Natural killer cell (primary cell): ENCODE measurements at places on chromosomes 4 and X.

GRCh38 chrX:119655125-119655524, 37.8 kb downstream of the SEPTIN6 start:
- DNase-seq, result no peak
- H3K36me3 ChIP-seq, result peaks cover 29% of the 10 kb centered on the region
- no peak overlapping the region for H3K27ac ChIP-seq
- H3K4me1 ChIP-seq, result no peaks in the 10 kb centered on the region
- no peaks in the 10 kb centered on the region for H3K27me3 ChIP-seq
- no peak overlapping the region for H3K4me3 ChIP-seq

GRCh38 chr4:167550021-167550420, 315.7 kb upstream of the SPOCK3 start:
- no peaks in the 10 kb centered on the region for H3K36me3 ChIP-seq
- H3K27ac ChIP-seq, result no peak overlapping the region
- DNase-seq, result no peak
- no peaks in the 10 kb centered on the region for H3K27me3 ChIP-seq
- no peak overlapping the region for H3K4me3 ChIP-seq
- no peaks in the 10 kb centered on the region for H3K4me1 ChIP-seq

DNA sequence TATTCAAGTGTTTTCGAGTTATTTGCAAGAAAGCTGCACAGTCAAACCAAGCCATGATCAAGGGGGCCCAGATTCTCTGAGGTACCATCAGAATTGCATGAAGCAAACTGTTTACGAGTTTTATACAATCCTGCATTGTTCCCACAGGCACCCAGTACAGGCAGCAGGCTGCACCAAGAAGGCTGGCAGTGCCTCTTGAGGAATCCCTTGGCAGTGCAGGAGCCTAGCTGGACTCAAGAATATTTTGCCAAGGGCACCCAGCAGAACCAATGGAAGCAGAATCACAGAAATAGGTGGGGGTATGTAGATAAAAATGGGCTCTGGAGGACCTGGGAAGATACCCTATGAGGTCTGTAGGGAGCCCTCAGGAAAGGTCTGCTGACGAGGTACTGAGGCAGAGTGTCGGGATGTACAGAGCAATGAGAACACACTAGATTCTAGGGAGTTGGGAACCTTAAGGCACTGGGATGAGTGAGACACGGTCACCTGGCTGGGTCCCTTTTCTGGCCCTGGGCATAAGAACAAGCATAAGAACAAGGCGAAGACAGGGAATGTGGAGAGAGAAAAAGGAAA, 2.5 kb upstream of the PLP1 start:
- H3K4me3 ChIP-seq, result no peak overlapping the region
- no peak overlapping the region for H3K27ac ChIP-seq
- no peaks in the 10 kb centered on the region for H3K27me3 ChIP-seq
- no peak for DNase-seq
- H3K36me3 ChIP-seq, result no peaks in the 10 kb centered on the region

GRCh38 chr4:4631150-4631549, 89.3 kb upstream of the STX18 start:
- no peaks in the 10 kb centered on the region for H3K4me1 ChIP-seq
- no peaks in the 10 kb centered on the region for H3K36me3 ChIP-seq
- H3K27ac ChIP-seq, result no peak overlapping the region
- no peak for DNase-seq

- no peak overlapping the region for H3K4me3 ChIP-seq
- no peak for DNase-seq
- H3K27me3 ChIP-seq, result no peaks in the 10 kb centered on the region
- H3K36me3 ChIP-seq, result no peaks in the 10 kb centered on the region
- no peaks in the 10 kb centered on the region for H3K4me1 ChIP-seq
These were observed 378 bp upstream of the RPS6KA6 start for GRCh38 chrX:84188320-84188834.

GRCh38 chr4:184102927-184103326, 114.7 kb downstream of the ENPP6 start:
- DNase-seq, result no peak
- no peaks in the 10 kb centered on the region for H3K27me3 ChIP-seq
- no peaks in the 10 kb centered on the region for H3K4me1 ChIP-seq
- H3K4me3 ChIP-seq, result no peak overlapping the region
- no peaks in the 10 kb centered on the region for H3K36me3 ChIP-seq

GRCh38 chrX:30308263-30309138, 689 bp downstream of the NR0B1 start:
- H3K36me3 ChIP-seq, result no peaks in the 10 kb centered on the region
- peaks cover 3% of the 10 kb centered on the region for H3K27me3 ChIP-seq
- DNase-seq, result peak; percentile 0

GRCh38 chrX:50103866-50104566, 96.8 kb downstream of the AKAP4 start:
- no peak for DNase-seq
- H3K4me3 ChIP-seq, result no peak overlapping the region
- H3K27me3 ChIP-seq, result no peaks in the 10 kb centered on the region
- H3K27ac ChIP-seq, result no peak overlapping the region
- H3K36me3 ChIP-seq, result no peaks in the 10 kb centered on the region

DNA sequence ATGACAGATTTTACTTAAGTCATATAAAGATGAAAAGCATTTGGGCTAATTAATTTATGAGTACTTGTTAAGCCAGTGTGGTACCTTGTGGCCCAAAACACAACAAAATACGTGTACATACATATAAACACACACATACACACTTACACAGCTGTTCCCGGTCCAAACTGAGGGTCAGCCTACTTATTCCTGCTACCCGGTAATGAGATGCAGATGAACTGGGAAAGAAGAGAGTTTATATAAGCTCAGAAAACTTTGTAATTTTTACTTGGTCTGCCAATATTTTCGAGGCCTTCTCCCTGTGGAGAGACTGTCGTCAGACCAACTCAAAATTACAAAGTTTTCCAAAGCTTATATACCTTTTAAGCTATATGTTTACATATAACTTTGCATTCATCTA, 25.8 kb upstream of the PBDC1 start:
- no peaks in the 10 kb centered on the region for H3K27me3 ChIP-seq
- no peaks in the 10 kb centered on the region for H3K36me3 ChIP-seq
- no peak for DNase-seq
- no peak overlapping the region for H3K27ac ChIP-seq
- peaks cover 12% of the 10 kb centered on the region for H3K4me1 ChIP-seq

- no peaks in the 10 kb centered on the region for H3K4me1 ChIP-seq
- H3K27me3 ChIP-seq, result no peaks in the 10 kb centered on the region
- no peaks in the 10 kb centered on the region for H3K36me3 ChIP-seq
- no peak for DNase-seq
- no peak overlapping the region for H3K27ac ChIP-seq
These were observed 119.1 kb downstream of the RTL9 start for GRCh38 chrX:110477593-110478228.

DNA sequence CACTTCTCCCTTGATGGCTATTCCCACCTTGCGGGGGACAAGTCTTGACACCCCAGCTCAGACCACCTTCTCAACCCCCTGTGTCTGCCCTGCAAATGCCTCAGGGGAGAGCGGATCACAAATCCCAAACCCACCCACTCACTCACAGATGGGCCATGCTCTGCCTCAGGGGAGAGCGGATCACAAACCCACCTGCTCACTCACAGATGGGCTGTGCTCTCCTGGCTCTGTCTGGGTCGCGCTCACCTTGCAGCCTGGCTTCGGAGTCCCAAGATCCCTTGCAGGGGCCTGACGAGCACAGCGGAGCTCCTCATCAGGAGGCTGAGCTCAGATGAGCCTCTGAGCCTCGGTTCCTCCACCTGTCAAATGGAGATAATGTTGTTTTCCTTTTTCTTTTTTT, 38.6 kb downstream of the HTRA3 start:
- no peaks in the 10 kb centered on the region for H3K36me3 ChIP-seq
- H3K4me3 ChIP-seq, result no peak overlapping the region
- no peak for DNase-seq
- H3K27ac ChIP-seq, result no peak overlapping the region
- no peaks in the 10 kb centered on the region for H3K27me3 ChIP-seq

DNA sequence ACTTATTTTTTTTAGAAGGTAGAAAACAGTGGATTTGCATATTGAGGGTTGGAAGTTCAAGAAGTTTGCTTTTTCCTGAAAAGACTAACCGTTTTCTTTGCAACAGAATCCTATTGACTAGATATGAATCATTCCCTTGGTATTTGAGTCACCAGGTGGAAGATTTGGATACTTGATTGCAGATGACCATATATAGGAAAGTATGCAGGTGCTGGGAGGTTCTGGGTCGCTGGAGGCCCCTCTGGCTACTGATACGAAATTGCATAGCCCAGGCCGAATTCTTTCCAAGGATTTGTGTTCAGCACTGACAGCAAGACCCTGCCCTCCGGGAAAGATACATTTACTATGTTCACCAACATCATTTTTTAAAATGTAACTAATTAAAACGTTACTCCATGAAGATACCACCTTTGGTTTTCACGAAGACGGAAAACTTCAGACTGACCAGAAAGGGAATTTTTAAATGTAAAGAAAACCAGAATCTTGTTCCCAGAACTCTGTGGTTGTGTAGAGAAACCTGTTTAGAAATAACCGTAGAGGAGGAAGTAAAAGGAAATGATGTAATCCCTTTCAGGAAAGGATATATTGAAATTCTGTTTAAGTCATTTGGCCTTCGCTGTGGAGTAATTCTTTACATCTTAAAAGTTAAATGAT, 946 bp downstream of the ANXA3 start:
- H3K27ac ChIP-seq, result no peak overlapping the region
- H3K36me3 ChIP-seq, result no peaks in the 10 kb centered on the region
- no peak overlapping the region for H3K4me3 ChIP-seq
- H3K27me3 ChIP-seq, result peaks cover 11% of the 10 kb centered on the region
- no peaks in the 10 kb centered on the region for H3K4me1 ChIP-seq
- no peak for DNase-seq

DNA sequence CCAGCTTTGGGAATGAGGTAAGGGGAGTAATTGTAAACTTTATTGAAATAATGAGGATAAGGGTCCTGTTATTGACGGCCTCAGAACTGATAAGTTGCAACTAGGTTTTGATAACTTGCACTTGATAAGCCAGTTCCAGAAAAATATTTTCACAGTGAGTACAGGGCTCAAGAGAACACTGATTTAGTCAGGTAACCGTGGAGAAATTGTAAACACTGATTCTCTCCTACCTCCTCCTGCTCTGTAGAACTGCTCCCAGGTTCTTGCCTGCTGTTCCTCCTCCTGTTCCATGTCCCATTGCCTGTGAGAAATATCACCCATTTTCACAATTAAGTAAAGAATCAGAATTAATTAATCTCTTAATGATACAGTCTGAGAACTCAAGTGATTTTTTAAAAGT, 55.0 kb upstream of the CXXC4 start:
- no peaks in the 10 kb centered on the region for H3K27me3 ChIP-seq
- H3K4me3 ChIP-seq, result no peak overlapping the region
- no peak overlapping the region for H3K27ac ChIP-seq
- no peaks in the 10 kb centered on the region for H3K36me3 ChIP-seq

DNA sequence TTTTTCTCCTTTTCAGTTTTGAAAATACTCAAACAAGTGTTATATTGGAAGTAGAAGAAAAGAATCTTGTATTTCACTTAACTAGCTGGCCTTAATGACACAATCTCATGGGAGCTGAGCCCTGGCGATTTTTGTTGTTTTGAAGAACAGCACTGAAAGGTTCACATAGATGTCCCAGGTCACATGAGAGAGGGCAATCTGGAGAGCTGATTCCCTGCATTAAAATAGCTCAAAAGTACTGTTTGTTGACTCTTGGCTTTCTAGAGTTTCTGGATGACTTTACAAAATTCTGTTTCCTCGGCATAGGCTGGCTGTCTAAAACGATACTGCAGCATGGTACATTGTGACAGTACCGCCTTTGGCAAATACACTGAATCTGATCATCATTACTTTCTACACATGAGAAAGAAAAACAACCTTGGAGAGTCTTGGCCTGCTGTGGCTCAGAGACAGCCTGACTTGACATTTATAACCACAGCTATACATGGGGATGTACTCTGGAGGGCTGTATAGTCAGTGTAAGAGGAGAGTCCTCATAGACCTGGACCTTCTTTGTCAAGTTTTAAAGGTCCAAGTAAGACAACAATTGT, 119.8 kb upstream of the PDLIM3 start:
- no peak overlapping the region for H3K4me3 ChIP-seq
- no peaks in the 10 kb centered on the region for H3K4me1 ChIP-seq
- no peak overlapping the region for H3K27ac ChIP-seq
- no peak for DNase-seq

DNA sequence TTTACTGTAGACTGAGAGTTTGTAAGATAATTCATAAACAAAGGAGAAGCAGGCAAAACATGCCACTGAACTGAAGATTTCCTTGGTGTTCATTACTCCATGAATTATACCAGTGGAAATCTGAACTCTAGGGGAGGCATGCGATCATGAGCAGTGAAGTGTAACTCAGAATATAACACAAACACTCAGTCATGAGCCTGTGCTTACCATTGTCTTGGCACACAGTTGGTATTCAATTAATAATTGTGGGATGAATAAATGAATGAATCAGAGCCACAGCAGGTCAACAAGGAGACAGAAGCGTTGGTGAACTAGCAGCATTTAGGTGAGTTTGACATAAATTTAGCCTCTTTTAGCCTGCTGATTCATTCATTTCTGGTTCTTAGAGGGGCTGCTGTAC, 263.5 kb upstream of the DKK2 start:
- no peak overlapping the region for H3K4me3 ChIP-seq
- no peaks in the 10 kb centered on the region for H3K27me3 ChIP-seq
- no peaks in the 10 kb centered on the region for H3K36me3 ChIP-seq
- no peak overlapping the region for H3K27ac ChIP-seq
- DNase-seq, result no peak
- no peaks in the 10 kb centered on the region for H3K4me1 ChIP-seq

- no peaks in the 10 kb centered on the region for H3K4me1 ChIP-seq
- H3K4me3 ChIP-seq, result no peak overlapping the region
- H3K27ac ChIP-seq, result no peak overlapping the region
These were observed 240.2 kb upstream of the F9 start for GRCh38 chrX:139290310-139290709.

GRCh38 chr4:52408471-52408870, 250.6 kb downstream of the USP46 start:
- no peaks in the 10 kb centered on the region for H3K27me3 ChIP-seq
- H3K4me3 ChIP-seq, result no peak overlapping the region
- no peak overlapping the region for H3K27ac ChIP-seq
- no peaks in the 10 kb centered on the region for H3K4me1 ChIP-seq
- H3K36me3 ChIP-seq, result no peaks in the 10 kb centered on the region
